ENCODE measurements at places on chromosomes 1 and 21.

DNA sequence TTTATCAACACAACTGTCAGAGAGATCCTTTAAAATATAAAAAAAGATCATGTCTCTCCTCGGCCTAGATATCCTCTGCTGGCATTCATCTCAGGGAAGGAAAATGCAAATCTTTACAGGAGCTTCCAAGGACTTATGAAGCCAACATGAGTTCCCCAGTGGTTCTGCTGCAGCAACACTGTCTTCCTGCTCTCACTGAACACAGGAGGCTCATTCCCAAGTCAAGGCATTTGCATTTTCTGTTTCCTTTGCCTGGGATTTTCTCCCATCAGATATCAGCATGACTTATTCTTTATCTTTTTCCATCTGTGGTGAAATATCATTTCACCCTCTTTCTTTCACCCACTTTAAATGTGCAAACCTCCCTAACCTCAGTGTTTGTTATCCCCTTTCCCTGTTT, 513.8 kb upstream of the ZP4 start:
- DNase-seq = no peak

DNA sequence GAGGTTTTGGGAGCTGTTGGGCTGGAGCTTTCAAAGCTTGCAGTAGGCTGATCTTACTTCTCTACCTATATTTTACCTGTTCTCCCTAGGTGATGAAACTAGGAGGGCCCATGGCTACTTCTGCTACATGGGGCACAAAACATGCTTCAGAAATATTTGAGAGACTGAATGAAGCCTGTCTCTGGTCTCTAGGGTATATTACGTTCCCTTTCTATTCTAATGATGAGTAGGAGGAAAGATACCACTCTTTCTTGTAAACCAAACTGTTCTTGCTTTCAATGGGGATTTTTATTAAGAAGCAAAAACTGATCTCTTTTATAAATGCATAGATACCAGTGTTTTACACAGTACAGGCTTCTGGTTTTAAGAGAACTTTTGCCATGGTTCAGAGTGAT, 103.1 kb downstream of the GALNT2 start:
- DNase-seq = no peak

GRCh38 chr1:187872550-187872949, 1043.8 kb downstream of the PLA2G4A start:
- no peak for DNase-seq

DNA sequence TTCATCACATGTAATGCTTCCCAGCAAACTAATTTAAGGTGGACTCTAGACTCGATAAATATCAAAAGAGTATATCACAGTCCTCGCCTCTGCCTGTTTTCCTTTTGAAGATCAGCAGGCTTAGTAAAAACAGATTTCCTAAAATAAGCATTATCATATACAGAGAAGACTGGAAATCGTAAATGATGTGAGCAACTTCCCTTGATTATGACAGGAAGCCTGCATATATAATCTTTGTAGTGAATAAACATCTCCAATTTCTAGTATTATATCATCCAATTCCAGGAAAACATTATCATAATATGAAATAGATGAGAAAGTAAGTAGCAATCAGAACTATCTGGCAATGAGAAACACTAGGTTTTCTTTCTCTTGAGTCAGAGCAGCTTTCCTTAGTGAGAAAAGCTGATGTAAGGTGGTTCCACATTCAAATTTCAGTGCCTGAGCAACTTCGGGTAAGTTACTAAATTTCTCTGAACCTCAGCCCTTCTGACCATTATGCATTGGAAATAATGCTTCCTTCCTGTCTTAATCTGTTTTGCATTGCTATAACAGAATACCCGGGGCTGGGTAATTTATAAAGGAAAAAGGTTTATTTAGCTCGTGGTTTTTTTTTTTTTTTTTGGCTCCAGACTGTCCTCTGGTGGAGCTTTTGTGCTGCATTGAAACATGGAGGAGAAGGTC, 12.6 kb upstream of the POU2F1 start:
- no peak for DNase-seq

- no peak for DNase-seq
Observed at GRCh38 chr1:222697203-222697602, 15.1 kb downstream of the AIDA start.

- DNase-seq = no peak
Observed at GRCh38 chr21:41558842-41559241, 50.9 kb upstream of the TMPRSS2 start.

DNA sequence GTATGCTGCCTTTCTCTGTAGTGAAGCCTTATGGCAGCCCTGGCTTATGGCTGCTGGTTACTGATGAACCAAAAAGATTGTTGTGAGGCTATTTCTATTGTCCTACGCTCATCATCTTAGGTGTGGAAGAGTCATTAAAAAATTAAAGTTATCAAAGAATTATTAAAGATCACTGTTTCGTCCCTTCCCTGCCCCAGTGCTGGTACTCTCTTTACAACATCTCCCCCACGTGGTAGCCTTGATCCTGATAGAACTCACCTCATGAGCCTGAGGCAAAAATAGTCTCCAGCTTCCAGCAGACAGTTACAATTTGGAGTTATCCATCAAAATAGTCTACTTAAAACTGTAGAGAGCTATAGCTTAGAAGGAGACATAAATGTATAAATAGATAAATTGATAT, 201.5 kb downstream of the S1PR1 start:
- DNase-seq = no peak

DNA sequence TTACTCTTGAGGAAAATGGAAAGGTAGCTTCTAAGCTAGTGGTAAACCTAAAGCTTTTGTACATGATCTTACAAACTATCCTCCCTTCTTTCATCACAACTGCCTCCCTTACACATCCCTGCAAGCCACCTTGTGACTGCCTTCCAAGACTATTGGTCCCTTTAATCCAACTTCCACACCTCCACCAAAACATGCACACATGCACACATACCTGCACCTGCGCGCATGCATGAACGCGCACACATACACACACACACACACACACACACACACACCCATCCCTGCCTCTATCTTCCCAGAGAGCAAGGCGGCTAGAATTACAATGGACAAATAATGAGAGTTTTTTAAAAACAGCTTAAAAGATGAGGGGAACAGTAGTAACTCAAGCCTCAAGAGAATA, 58.3 kb downstream of the LUZP1 start:
- DNase-seq = no peak

DNA sequence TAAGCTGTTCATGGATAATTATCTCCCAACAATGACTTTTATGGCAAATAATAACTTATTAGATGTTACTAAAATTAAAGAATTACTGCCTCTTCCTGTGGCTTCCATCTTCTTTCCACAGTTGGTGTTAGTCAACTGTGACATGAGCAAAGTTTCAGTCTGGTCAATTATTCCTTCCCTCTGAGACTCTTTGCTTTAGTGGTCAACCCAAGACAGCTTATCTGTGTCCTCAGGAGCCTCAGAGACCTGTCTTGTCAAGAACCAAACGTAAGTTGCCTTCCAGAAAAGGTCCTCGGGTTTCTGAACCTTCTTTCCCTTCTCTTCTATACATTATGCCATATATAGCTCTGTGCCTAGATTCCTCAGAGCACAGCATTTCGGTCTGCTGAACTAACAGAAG, 263.2 kb upstream of the ZP4 start:
- no peak for DNase-seq

GRCh38 chr21:30042443-30042842, 102.6 kb upstream of the GRIK1 start:
- DNase-seq = no peak

DNA sequence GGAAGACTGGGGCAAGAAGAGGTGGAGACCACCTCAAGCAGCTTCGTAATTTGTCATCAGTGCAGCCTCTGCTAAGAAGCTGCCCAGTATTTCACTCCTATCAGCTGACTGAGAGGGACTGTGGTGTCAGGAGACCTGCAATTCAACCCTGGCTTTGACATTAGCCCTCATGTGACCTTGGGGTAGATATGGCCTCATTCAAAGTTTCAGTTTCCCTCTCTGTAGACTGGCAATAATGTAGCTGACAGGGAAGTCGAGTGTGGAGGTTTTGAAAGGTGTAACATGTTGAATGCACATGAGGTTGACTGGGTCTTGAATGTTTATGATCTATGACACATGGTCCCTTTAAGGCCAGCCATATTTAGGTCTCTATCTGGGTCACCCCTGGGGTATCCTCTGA, 2.2 kb upstream of the SPRR4 start:
- DNase-seq = no peak

GRCh38 chr21:15006594-15007230, 58.1 kb downstream of the NRIP1 start:
- DNase-seq = no peak

DNA sequence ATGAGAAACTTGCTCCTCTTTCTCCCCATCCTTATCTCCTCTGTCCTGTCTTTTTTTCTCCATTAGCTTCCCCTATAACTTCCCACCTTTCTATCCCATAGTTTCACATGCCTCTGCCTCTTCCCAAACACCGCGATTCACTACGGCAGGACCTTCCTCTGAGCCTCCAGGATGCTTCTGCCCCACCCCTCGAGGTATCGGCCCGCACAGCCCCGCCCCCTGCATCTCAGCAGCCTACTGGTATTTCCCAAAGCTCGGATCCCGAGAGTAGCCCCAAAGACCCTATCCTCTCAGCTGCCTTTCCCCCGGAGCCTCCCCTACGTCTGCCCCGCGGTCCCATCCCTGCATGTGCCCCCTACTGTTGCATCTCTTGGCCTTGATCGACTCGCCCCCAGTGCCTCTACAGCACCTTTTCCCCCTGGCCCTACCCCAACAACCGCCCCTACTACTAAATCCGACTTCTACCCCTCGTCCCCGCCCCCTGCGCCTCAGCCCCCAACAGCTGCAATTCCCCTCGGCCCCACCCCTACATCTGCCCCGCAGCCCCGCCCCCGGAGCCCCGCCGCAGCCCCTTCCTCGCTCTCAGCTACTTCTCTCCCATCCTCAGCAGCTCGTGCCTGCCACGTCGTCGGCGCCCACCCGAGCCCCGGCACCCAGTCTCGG, 512 bp downstream of the PIAS3 start:
- no peak for DNase-seq

DNA sequence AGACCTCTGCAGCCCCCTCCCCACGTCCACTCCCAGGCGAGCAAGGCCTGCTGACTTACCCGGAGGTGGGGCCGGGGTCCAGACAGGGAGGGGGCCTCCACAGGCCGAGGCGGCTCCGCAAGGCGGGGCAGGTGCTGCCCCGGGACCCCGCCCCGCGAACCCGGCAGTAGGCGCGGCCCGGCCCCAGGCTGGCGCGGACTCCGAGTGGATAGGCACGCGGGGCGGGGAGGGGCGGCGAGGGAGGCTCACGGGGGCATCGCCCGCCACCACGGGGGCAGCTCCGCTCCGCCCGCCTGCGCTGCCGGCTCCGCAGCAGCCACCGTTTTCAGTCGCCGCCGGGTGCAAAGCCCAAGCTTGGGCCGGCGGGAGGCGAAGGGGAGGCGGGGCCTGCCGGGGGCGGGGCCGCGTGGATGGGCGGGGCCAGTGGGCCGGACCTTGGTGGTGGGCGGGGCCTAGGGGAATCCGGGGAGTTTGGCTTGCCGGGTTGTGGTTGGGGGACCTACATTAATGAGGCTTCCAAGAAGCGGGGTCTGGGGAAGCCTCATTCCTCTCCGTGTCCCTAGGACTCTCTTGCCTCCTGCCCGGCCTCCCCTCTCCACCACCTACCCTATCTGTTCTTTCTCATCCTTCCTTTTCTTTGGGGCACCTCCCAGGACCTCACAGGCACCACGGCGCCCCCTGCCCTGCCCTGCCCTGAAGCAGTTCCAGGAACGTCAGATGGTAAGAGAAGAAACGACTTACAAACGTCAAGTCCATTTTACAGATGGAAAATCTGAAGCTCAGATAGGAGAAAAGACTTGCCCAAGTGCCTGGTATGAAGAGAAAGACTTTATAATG, at the start of gene RIMS3:
TSS of gene RIMS3 (minus strand) at position 348 of the 837 bp plus-strand sequence. CDS start 23,757 bp downstream, outside the sequence.
- DNase-seq = no peak

- DNase-seq = no peak
Observed at GRCh38 chr1:185860311-185860710, 126.1 kb downstream of the HMCN1 start.

DNA sequence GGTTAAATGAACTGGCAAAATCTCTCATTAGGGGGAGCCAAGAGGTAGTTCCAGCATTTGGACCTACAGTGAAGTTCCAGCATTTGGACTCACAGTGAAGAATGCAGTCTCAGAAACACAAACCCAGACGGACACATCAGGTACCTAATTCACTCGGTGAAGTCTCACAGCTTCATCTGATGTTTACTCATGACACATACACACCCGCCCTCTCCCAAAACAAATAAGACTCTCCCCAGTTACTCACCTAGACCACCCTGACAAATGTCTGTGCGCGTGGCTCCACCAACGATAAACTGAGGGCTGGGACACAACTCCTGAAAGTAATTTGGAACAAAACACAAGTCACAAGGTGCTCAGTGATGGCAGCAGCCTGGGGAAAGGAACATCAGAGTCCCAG, 11.4 kb downstream of the CAPN8 start:
- no peak for DNase-seq

GRCh38 chr1:107789817-107790524, 175.0 kb downstream of the VAV3 start:
- no peak for DNase-seq

All from iPS DF 19.7 (cell line).